ENCODE measurements at places on chromosomes 16 and 17.
A peak's percentile ranks its signal among the peaks of the same experiment; 100 is the strongest.

DNA sequence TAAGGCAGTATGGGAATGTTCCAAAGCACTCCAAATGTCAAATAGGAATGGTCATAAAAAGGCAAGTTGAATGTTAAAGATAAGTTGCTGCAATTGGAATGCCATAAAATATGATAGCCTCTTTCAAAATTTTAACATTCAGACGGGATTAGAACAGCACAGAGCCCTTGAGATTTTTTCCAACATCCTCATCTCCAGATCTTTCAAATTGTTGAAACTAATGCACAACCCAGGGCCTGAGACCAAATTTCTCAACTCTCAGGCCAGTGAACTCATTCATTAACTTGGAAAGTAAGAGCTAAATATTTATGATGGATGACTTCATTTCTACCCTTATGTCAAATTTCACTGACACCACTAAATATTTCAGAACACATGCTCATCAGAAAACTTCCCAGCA lies 346.5 kb upstream of the XYLT1 start:
- DNase-seq = no peak

GRCh38 chr17:39548494-39549225 lies 59.1 kb downstream of the NEUROD2 start:
- no peak for DNase-seq

DNA sequence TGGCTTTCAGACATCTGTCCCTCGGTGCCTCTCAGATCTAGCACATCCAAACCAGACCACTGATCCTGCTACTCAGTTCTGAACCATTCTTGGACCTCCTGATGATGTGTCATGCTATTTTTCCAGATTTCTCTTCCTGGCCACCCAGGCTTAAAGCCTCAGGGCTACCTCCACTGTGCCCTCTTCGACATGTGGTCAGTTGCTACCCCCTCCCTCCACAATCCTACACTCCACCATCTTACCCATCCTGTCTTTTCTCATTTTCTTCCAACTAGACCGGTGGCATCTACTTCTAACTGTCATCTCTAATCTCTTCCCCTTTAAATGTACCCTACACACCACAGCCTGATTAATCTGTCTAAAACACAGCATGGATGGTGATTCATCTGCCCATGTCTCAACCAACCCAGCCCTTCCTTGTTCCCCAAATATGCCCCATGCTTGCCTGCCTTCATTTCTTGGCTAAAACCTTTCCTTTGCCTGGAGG lies 478.6 kb downstream of the SLC39A11 start:
- no peak for DNase-seq

DNA sequence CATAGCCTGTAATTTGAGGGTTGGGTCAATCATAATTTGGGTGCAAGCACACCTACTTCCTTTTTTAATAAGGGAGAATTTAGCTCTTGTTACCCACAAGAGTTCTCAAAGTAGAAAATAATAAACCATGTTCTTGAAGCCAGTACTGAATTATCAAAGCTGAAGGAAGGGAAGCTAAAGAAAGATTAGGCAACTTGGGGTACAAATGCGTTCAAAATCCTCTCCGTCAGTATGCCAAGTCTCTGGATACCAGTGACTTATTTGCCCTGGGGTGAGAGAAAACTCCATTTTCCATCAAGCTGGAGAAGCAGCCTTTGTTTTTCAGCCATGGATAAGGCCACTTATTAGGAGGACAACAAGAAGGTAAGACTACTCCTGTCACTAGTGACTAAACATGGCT lies 23.5 kb upstream of the DHRS13 start:
- no peak for DNase-seq

GRCh38 chr16:78257376-78257728 lies 157.9 kb downstream of the WWOX start:
- DNase-seq = no peak

GRCh38 chr16:77328274-77328673 lies 106.6 kb downstream of the ADAMTS18 start:
- no peak for DNase-seq

DNA sequence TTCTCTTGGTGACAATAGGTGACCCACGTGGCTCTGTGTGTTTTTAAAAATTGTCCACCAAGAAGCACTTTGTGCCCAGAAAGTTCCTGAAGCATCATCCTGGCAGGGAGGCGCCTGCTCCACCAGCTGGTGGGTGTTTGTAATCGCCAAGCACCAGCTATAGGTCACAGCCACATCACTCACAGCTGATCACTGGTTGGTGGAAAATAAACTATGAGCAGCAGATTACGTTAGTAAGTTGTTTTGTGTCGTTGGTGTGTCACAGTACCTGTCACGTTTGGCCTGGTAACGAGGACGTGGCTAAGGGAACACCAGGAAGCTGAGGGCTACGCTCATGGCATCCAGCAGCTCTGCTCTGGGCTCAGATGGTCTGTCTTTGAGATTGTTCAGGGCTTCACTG lies 10.1 kb downstream of the MRM3 start:
- no peak for DNase-seq

- no peak for DNase-seq
These were observed 343.2 kb upstream of the MAF start for GRCh38 chr16:79943736-79944135.

- no peak for DNase-seq
These were observed 5.6 kb downstream of the CUEDC1 start for GRCh38 chr17:57949649-57950048.

- DNase-seq = no peak
These were observed 221.9 kb downstream of the ZFHX3 start for GRCh38 chr16:72825912-72826621.

DNA sequence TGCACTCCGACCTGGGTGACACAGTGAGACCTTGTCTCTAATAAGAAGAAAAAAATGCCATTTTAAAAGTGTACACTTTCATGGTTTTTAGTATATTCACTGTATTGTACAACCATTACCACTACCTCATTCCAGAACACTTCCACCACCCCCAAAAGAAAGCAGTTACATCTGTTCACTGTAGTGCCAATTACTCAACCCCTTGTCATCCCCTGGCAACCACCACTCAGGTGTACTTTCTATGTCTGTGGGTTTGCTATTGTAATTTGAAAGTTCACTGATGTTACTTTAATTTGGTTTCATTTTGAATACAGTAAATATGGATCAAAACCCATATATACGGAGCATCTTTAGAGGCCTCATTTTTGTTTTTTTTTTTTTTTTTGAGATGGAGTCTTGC lies 6.1 kb downstream of the ZG16 start:
- DNase-seq = no peak

DNA sequence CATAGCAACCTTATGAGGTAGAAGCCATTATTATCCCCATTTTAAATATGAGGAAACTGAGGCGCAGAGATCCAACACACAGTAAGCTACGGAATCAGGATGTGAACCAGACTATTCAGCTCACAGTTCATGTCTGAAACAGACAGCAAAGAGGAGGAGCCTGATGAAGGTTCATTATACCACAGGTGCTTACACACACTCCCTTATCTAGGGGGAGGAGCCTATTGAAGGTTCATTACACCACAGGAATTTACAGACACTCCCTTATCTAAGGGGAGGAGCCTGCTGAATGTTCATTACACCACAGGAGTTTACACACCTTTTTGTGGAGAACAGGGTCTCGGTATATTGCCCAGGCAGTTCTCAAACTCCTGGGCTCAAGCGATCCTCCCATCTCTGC lies 21.9 kb downstream of the C16orf95 start:
- DNase-seq = no peak

DNA sequence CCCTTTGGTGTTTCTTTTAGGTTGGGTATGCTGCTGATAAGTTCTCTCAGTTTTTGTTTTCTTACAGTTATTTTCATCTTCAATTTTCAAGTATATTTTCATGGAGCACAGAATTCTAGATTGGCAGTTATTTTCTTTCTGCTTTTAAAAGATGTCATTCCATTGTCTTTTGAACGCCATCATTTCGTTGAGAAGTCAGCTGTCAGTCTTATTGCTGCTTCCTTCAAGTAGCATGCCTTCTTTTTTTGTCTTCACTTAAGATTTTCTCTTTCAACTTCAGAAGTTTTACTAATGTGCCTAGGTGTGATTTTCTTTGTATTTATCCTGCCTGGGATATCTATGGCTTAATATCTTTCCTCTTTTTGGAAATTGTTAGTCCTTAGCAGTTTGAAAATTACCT lies 262.2 kb upstream of the PMFBP1 start:
- DNase-seq = no peak

DNA sequence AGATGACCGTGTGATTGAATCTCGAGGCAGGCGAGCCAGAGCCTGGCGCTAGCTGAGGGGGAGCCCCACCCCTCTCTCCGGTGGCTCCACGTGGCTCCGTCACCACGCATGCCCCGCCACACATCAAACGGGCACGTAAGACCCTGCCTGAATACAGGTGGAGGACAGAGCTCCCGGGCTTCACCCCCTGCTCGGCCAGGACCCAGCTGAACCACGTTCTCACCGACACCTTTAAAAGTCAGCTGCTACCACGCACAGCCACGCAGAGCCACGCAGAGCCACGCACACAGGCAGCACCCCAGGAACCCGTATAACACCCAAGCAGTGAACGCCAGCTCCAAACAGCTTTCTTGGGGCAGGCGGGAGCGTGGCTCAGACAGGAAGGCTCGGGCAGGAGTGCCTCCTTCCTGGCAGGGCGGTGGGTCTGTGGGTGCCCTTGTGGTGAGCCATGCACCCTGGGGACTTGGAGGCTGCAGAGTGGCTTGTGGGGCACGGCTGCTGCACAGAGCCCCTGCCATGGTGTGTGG lies 4.4 kb downstream of the TMEM204 start:
- DNase-seq = no peak

GRCh38 chr16:18800775-18801144 lies 589 bp downstream of the ARL6IP1 start:
- no peak for DNase-seq

DNA sequence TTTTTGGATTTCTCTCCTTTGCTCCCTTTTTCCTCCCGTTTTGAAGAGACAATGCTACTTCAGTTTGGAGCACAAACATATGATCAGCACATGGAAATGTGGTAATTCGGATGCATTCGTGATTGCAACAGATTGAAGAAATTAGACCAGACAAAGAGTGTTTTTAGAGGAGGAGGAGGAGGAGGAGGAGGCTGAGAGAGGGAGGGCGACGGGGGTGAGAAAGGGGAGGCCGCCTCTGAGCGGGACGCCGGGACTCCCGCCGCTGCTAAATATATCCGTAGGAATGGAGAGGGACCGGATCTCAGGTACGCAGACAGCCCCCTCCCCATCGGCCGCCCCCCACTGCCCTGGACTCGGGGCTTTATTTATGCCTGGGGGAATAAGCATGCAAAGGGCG lies 179.3 kb downstream of the SEC14L1 start:
- DNase-seq = no peak

DNA sequence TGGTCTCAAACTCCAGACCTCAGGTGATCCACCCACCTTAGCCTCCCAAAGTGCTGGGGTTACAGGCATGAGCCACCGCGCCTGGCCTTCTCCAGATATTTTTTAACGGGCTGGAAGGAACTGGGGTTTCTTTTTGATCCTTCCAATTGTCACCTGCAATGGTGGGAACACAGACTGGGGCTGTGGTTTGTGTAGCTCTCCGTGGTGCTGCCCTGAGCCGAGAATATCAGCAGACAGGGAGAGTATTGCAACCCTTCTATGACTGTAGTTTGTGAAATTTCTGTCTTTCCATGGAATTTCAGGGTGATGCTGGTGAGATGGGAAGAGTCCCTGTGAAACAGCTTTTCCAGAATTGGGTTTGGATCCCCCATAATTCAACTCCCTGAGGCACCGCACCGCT lies 263.5 kb downstream of the ENGASE start:
- no peak for DNase-seq

DNA sequence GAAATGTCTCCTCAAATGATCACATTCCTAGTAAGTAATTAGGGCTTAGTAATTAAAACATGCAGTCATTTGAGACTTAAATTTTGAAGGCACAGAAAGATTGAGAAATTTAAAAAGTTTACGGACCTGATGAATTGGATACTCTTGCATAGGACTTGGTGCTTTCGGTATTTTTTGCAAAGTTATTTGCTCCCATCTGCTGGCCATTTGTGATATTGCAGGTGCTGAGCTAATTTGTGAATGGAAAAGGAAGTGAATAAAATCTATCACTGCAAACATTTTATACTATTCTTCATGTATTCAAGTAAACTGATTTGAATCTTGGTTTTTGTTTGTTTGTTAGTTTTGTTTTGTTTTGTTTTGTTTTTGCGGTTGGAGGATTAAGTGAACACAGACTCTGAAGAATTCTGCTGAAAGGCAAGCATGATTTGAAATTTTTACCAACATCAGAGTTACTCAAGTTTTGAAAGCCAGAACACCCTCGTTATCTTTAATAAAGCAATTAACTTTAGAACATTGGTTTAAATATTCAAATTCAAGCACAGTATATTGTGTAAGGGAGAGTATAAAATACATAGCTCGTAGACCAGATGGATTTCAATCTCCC lies 689.5 kb upstream of the RBFOX1 start:
- peak; percentile 61 for DNase-seq

GRCh38 chr16:88578446-88579313 lies 8.5 kb downstream of the ZC3H18 start:
- DNase-seq = no peak

- DNase-seq = no peak
These were observed 3.0 kb downstream of the PRR29 start for GRCh38 chr17:64001091-64001579.

DNA sequence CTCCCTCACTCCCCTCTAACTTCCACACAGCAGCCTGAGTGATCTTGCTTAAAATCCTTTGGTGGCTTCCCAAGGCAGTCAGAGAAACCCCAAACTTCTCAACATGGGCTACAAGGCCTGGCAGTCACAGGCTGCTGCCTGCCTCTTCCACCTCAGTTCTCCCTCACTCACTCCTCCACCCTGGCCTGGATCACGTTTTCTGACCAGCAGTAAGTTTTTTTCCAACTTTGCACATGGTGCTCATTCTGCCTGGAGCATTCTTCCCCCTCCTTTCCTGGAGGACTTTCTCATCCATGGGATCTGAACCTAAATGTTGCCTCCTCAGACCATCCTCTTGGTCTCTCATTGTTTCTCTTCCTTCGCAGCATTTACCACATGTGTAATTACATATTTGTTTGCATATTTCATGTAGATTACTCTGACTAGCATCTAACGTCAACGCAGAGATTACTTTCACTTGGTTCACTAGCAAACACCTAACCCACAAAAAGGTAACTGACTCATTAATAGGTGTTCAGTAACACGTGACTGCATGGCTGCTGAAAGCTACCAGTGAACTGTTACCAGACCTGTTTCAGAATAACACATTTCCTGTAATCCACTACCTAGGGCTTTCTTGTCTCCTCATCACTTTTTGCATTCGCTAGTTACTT lies 17.1 kb downstream of the GNA13 start:
- no peak for DNase-seq

DNA sequence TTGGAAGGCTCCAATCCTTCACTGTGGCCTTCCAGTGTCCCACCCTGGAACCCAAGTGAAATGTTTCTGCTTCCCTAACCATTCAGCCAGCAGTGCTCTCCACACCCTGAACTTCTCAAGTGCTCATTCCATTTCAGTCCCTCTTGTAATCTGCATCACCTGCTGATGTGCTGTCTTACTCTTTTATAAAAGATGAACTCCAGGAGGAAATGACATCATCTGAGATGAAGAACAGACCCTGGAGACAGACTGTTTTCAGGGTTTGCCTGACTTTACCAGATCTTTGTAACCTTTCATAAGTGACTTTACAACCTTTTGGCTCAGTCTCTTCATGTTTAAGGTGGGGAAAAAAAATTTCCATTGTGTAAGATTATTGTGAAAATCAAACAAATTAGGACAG lies 61.3 kb downstream of the CNTNAP4 start:
- no peak for DNase-seq

Measured in putamen (tissue), 1 donor.